ENCODE measurements at places on chromosomes 3 and 15.

DNA sequence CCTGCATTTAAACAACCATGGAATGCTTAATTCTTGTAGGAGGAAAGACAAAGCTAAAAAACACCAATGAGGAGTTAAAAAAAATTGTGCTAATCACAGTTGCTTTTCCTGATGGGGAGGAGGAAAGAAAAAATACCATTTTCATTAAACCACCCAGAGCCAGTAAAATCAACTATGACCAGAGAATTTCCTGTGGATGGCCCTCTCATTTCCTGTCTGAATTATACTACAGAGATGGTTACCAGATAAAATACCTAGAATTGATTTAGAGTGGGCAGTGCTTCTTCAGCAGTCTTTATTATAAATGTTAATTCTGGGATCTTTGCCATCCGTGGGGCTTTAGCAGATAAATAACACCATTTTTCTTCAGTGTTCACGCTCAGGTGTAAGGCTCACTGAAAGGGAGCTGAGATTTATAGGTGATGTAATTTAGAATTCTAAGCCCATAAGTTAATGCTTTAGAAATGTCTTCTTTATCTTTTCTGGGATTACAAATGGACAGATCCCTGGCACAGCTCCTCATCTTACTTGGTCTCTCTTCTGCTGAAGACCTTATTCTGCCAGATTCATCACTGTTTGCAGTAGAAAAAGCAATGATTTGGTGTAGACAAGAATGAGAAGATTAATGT lies 37.9 kb downstream of the RETNLB start:
- no peak for DNase-seq

DNA sequence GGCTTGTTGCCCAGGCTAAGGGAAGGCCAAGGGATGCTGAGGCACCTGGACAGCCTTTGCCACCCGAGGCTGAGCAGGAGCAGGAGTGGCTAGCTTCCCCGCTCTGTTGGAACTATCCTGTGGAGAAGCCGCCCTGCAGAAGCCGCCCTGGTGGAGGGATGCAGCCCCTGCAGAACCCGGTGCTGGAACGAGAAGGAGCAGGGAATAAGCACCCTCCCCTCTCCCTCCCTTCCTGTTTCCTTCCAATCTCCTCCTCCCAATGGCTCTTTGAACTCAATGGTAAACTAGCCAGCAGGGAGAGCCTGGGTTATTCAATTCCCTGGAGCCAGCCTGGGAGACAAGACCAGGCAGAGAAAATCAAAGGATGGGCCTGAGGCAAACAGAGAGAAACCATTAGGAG lies 11.8 kb upstream of the HRG start:
- DNase-seq: no peak

DNA sequence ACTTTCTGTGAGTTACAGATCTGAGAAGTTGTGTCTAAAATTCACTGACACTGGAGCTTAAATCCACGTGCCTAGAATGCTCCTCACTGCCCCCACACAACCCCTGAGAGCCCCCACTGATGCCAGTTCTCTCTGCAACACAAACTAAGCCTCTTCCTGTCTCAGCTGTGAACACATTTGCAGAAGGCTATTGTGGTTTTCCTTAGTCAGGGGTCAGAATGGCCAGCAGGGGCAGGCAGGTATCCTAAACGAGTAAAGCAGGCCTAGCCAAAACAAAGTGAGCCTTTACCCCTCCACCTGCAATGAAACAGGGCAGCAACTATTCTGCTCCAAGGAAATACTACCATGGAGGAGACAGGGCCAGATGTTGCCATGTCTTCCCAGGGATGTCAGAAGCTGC lies 78.6 kb downstream of the FHIT start:
- no peak for DNase-seq

DNA sequence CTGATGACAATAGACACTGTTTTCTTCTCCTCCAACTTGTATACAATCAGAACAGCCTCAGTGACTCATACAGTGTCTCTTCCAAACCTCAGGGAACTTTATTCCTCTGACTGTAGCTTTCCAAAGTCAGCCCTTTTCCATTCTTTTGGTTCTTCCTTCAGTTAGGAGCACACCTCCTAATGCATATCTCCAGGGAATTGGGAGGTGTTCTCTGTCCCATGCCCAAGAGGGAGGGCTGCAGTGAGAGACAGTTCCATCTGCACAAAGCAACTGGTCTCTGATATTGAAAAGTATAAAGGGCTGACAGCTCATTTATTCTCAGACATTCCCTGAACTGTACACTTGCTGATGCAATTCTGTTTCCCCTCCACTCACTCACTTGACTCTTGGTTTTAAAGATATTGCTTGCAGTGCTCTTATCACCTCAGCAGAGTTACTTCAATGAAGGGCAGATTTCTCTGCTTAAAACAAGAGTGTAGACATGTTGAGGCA lies 337.8 kb upstream of the TBC1D5 start:
- DNase-seq: no peak

- DNase-seq: peak; percentile 36
These were observed 5.5 kb upstream of the CD200 start for GRCh38 chr3:112327371-112327951.

DNA sequence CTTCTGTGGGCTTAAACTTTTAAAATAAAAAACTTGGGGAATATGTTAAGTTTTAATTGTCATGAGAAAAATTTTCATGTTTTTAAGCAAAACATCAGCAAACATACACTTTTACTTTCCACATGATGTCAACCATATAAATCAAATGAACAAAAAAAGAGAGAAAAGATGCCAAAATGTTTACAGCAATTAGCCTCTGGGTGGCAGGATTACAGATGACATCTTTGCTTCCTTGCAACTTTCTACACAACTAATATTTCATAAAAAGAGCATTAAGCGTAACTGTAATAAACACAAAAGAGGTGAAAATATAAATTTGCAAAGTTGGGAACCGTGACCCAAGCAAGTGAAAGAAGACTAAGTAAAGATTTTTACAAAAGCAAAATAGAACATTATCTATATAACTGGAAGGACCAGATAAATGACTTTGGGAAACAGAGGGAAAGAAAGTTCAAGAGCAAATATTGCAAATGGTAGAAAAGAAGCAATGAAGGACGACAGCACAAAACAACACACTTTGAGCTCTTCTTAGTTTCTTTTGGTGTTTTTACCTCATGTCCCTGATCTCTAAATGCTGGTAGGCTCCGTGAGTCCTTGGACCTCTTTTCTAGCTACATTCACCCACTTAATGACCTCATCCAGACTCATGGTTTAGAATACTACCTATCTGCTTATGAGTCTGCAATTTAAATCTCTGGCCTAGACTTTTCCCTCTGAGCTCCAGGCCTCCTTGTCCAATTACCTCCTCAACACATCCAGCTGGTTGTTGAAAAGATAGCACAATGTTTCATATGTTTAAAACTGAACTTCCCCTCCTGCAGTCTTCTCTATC lies 9.4 kb downstream of the TP53BP1 start:
- no peak for DNase-seq

DNA sequence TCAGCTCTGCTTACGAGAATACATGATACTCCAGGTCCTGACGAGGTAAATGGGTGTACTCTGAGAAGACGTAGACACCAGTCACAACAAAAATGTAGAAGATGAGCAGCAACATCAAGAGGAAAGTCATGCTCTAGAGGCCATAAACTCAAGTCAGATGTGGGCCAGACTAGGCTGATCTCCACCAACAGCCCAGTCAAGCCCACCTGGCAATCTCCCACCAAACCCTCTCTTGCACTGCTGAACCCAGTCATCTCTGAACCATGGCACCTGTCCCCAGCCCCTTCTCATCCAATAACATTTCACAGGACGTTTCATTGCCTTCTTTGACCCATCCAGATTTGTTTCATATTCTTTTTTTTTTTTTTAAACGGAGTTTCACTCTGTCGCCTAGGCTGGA lies 10.8 kb upstream of the PDIA3 start:
- DNase-seq: no peak

DNA sequence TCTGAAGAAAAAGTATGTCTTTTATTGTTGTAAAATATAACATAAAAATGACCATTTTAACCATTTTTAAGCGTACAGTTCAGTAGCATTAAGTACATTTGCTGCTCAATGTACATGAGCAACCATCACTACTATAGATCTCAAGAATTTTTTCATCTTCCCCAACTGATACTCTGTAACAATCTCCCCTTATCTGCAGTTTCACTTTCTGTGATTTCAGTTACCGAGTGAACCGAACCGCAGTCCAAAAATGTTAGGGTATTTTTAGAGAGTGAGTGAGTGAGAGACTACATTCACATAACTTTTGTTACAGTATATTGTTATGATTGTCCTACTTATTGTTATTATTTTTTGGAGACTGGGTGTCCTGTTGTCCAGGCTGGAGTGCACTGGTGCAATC lies 9.0 kb upstream of the SLC25A26 start:
- no peak for DNase-seq

DNA sequence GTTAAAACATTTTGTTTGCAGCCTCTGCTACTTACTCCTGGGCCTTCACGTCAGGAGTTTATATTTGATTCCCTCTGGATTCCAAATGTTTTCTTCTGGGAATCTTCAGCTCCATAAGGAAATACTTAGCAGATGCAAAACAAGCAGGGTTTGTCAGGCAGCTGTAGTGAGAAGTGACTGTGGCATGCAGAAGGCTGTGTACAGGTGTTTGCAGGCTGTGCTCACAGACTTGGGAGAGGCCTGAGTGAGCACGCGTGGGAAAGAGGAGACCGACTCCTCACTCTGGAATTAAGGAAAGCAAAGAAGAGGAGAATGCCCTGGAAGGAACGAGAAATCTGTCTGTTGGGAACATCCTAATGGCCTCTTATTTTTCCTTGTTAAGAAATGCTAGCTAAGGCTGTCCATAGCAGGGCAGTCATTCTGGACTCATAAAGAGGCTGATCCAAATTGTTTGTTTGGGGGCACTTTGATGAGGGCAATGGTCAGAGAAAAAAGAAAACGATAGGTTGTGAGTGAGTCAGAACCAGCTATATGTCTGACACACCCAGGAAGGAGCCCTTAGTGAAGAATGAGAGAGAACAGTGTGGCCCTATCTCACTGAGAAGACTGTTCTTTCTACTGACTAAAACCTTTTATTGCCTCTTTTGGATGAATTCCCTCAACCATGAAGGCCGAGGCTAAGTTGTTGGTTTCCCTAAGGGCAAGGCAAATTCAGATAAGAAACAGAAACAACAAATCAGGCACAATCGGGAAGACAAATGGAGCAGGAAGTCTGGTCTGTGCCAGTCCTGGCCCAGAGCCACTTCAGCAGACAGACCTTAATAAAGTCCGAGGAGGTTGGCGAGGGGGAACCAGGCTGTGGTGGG lies 82.6 kb downstream of the TGFBR2 start:
- DNase-seq: peak; percentile 80

GRCh38 chr3:141959589-141960554 lies 83.4 kb downstream of the ATP1B3 start:
- DNase-seq: peak; percentile 15

DNA sequence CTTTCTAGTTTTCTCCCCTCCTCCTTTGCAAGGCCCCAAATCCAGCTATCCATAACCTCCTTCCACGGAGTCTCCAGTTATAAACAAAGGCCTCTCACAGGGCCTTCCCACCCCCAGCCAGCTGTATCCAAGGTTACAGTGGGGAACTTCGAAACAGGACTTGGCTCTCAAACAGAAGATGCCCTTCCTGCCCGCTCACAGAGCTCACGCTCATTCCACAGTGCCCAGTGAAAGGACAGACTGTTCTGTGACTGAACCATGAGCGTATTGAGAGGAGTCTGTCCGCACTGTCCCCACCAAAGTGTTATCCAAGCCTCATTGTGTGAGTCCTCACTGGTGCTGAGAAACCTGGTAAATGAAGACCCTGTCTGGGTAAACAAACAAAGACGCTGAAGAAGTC lies 35.4 kb downstream of the ARHGAP31 start:
- DNase-seq: no peak

DNA sequence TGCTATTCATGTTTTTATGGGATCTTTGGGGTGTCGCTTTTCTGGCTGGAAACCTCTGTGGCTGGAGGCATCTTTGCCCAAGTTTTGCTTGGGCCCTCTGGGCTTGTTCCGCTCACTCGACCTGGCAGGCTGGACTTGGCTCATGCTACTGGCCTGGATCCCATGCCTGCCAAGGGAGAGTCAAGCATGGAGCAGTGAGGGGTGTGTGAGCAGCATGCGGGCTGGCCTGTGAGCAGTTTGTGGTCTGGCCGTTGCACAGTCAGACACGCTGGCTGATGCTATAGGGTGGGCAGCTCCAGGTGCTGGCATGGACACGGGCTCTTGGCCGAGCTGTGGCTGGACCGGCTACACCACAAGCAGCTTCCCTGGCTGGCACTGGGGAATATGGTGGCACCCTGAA lies 491.1 kb downstream of the AGBL1 start:
- DNase-seq: no peak

GRCh38 chr3:128616516-128617269 lies 33.9 kb downstream of the RPN1 start:
- DNase-seq: no peak

DNA sequence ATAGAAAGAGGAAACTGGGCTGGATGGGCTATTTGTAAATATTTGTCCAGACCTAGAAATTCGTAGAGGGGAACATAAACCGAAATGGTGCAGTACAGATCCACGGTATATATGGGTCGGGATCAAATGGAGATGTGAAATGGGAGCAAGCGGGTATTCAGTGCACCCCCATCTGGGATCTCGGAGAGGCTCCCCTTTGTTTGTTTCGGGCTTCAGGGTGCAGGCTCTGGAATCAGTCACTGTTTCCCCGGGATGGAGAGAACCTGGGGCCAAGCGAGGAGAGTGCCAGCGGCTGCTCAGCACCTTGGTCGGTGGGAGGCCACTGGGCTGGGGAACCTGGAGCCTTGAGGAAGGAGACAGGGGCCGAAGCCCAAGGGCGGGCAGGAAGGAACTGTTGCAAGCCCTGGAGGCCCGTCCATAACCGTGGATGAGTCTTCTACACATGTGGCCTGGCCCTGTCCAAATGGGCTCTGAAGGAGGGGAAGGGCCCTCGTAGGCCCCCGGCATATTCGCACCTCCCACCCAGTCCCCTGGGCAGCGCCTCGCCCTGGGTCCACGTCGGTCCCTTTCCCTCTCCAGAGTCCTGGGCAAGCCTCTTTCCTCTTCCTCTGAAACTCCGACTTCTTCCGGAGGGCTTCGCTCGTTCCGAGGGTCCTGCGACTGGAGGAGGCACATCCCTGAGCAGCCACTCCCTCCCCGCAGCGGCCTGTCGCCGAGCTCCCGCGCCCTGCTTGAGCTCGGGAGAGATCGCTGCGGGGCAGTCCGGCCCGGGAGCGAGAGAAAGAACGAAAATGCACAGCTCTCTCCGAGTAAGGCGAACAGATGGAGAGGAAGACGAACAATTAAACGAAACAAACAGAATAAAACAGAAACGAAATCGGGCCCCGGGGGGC lies 3.0 kb downstream of the ISL2 start:
- no peak for DNase-seq

GRCh38 chr15:31338879-31339557 lies 12.4 kb downstream of the KLF13 start:
- no peak for DNase-seq

DNA sequence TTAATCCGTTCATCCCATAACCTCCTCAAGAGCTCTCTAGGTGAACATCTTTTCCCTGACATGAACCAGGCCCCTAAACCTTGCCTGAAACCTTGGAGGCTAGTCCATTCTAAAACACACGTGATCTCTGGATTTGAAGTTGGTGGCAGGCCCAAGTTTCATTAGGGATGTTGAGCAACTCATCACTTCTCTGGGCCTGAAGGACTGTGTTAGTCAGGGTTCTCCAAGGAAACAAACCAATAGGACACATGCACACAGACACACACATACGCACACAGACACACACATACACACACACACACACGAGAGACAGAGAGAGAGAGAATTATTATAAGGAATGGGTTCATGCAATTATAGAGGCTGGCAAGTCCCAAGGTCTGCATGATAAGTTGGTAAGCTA lies 31.9 kb downstream of the ACAN start:
- no peak for DNase-seq
